ENCODE measurements at places on chromosomes 7 and 10. TPM values are rescaled to one million over a fixed set of nuclear protein-coding genes. Genes with fewer than 3 reads are reported as not detected.
A peak's percentile ranks its signal among the peaks of the same experiment; 100 is the strongest.

Gene AQP1
- total RNA-seq, result 0.82 TPM

DNA sequence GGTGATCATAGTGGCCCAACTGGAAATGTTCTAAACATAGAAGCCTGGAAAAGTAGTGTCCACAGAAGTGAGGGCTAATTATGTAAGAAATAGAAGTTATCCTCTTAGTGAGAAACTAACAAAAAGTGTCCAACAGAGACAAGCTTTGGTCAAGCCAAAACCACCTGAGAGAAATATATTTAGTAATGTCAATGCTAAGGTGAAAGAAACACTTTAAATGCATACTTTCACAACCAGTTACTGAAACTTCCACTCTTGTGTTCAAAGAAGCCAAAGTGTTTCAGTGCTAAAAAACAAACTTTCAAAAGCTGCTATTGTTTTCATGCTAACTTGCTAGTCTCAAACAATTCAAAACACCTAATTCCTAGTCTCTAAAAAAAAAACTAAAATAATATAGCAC is 18.1 kb downstream of the RAB11FIP2 start:
- no peak for DNase-seq

DNA sequence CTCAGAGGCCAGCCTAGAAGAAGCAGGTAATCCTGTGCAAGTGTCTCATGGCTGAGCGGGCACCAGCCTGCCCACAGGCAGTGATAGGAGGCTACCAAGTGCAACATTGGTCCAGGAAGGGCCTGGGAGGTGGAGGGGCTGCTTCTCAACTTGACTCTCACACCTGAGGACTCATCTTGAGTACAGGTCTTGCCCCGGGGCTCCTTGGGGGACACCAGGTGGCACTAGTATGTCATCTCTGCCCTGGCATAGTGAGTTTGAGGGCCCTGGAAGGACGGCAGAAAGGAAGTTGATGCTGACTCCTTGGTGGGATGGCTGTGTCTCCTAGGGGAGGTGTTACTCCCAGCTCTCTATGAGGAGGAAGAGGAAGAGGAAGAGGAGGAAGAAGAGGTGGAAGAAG is 2.3 kb downstream of the CCDC136 start:
- no peak for DNase-seq

GRCh38 chr7:47490501-47491265 is 91.2 kb downstream of the TNS3 start:
- no peak for DNase-seq

- DNase-seq, result no peak
Measured at GRCh38 chr10:113891476-113891875, 37.0 kb downstream of the NHLRC2 start.

Gene DKK1
- total RNA-seq, result 6.5 TPM

Gene AUTS2
- total RNA-seq, result 71.3 TPM

Gene AIFM2
- 4.9 TPM for total RNA-seq

GRCh38 chr7:32501522-32501921 is 6.2 kb downstream of the AVL9 start:
- DNase-seq, result no peak

Gene SYNPO2L
- not detected for total RNA-seq

GRCh38 chr7:15527648-15528047 is 34.2 kb downstream of the AGMO start:
- no peak for DNase-seq

Gene OR6B1
- not detected for total RNA-seq

Gene CUTC
- total RNA-seq, result 10.2 TPM

DNA sequence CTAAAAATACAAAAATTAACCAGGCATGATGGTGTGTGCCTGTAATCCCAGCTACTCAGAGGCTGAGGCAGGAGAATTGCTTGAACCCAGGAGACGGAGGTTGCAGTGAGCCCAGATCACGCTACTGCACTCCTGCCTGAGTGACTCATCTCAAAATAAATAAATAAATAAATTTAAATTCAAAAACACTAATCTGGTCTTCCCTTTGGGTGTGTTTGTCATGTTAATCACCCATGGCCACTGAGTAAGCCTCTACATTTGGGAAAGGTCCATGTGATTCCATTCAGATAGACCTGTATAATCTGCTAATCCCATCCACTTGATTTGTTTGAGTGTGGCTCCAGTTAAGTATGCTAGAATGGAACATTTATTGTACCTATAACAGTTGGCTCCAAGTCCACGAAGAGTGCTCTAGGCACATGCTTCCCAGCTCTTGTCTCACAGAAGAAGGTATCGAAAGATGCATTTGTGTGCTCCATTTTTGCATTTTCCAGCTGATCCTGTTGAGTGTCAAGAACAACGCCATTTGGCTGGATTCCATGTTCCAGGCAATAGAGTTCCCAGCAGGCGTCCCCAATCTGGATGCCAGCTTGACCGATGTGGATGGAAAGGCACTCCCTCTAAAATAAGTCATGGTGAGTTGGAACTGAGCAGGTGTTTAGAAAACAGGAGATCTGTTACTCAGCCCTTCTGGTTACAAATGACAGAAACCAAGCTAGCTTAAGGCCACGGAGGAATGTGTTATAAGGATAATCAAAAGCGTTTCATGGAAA is 4.0 kb downstream of the TUBAL3 start:
- no peak for DNase-seq

GRCh38 chr7:38781991-38782390 is 127.0 kb downstream of the VPS41 start:
- no peak for DNase-seq

GRCh38 chr7:8205537-8205936 is 56.4 kb downstream of the ICA1 start:
- no peak for DNase-seq

Gene ALOX5
- total RNA-seq, result 1.2 TPM

Gene VPS37D
- total RNA-seq, result 26.1 TPM

- no peak for DNase-seq
Measured at GRCh38 chr10:100882671-100883311, 30.0 kb upstream of the SLF2 start.

GRCh38 chr7:2171855-2172254 is 60.9 kb downstream of the MAD1L1 start:
- DNase-seq, result no peak

DNA sequence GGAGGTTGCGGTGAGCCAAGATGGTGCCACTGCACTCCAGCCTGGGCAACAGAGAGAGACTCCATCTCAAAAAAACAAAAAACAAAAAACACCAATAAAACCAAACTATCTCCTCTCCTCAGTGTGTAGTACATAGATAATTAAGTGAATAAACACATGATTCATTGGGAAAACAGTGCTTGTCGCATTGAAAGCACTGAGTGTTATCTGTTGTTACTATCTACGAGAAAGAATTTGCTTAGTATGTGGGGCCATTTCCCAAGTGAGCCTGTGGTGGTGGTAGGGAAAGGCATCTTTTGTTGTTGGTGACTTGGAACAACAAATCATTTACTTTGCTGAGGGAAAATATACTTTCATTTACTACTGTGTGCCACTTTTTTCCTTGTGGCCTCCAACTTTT is 42.6 kb downstream of the RSBN1L start:
- no peak for DNase-seq

Gene OTUD1
- 16.7 TPM for total RNA-seq

Gene TFEC
- 0.82 TPM for total RNA-seq

Gene BTBD16
- total RNA-seq, result not detected

Gene VWA2
- 2.9 TPM for total RNA-seq

Gene LRRC17
- 15.5 TPM for total RNA-seq

GRCh38 chr7:7815395-7815794 is 97.0 kb upstream of the RPA3 start:
- DNase-seq, result no peak

GRCh38 chr10:15015451-15015850 is 28.3 kb upstream of the OLAH start:
- DNase-seq, result no peak

GRCh38 chr10:113019692-113020474 is 69.8 kb downstream of the TCF7L2 start:
- DNase-seq, result no peak

Gene MLXIPL
- not detected for total RNA-seq

GRCh38 chr7:144487901-144488300 is 84.4 kb upstream of the NOBOX start:
- no peak for DNase-seq

- no peak for DNase-seq
Measured at GRCh38 chr7:158373476-158374133, 214.0 kb downstream of the PTPRN2 start.

- DNase-seq, result no peak
Measured at GRCh38 chr7:44081266-44081748, 1.0 kb downstream of the POLM start.

Gene ZPBP
- 0.41 TPM for total RNA-seq

DNA sequence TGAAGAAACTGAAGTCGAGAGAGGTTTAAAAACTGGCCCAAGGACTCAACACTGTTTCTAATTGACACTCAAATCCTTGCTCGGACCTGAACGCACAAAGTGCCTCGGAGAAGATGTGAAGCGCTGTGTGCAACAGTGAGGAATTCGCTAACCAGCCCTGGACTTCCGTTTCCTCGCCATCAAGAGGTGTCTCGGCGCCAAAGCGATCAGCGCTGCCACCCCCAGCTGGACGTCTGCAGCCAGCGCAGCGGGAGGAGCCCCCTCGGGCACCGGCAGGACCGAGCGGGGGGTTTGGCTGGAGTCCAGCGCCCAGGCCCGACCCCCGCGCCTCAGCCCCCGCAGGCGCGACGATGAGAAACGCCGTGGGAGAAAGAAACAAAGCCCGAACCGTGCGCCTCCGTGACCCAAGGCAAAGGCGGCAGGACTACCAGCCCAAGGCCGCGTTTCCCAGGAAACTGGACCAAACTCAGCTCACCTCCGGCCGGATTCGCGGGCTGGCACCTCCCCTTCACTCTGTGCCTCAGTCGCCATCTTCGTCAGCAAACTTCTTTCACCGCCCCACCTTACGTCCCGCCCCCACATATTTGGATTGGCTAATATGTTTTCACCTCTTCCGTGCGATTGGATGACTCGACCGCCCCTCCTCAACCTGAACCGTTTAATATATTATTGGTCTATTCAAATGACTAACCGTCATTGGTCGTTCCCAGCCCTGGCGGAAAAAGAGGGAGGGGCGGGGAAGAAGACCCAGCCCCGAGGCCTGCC is at the start of gene ARHGAP19:
Gene ARHGAP19 (minus strand): TSS at position 541 of the 765 bp plus-strand sequence. CDS start 10 bp downstream, at position 531.
- peak; percentile 86 for DNase-seq

Gene CCDC146
- total RNA-seq, result 15.9 TPM

DNA sequence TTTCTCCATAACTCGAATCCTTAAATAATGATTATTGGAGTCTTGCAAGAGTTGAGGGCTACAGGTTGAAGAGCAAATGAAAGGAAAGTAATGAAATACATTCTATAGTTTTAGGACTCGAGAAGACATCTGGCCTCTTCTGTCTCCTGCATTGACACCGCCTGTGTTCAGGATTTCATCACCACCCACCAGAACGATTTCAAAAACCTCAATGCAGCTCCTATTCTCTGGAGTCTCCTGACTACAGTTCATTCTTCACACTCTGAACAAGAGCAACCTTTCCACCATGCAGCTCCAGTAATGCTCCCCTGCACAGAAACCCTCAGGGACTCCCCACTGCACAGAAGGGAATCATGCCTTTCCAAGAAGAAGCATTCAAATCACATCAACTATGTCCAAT is 5.5 kb downstream of the IL15RA start:
- DNase-seq, result no peak

Gene FXYD4
- not detected for total RNA-seq

Gene MYPN
- total RNA-seq, result not detected

Gene CUZD1
- total RNA-seq, result 0.41 TPM

GRCh38 chr10:89388806-89389205 is 3.6 kb upstream of the IFIT1 start:
- no peak for DNase-seq

DNA sequence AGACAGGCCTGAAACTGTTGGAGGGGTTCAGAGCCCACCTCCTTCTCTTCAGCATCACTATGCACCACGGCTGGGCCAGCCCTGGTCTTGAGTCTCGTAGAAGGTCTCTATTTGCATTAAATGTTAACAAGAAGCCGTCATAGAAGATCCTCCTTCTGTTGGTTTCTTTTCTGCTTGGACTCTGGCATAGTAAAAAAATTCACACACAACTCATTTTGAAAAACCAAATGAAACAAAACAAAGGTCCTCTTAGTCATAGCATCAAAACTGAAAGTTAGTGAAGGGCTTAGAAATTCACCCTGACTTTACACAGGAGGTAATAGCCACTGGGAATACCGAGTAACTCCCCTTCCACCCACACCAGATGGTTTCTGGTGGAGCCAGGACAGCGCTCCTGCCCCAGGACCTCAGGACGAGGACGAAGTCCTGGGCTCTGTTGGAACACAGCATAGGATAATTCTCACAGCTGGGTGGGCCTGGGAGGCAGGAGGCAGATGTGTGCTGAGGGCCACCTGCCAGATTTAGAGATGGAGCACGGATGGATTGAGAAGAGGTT is 248.4 kb upstream of the KLF6 start:
- DNase-seq, result no peak

Gene CLDN4
- not detected for total RNA-seq

GRCh38 chr7:10483671-10484070 is 490.0 kb upstream of the PHF14 start:
- no peak for DNase-seq

DNA sequence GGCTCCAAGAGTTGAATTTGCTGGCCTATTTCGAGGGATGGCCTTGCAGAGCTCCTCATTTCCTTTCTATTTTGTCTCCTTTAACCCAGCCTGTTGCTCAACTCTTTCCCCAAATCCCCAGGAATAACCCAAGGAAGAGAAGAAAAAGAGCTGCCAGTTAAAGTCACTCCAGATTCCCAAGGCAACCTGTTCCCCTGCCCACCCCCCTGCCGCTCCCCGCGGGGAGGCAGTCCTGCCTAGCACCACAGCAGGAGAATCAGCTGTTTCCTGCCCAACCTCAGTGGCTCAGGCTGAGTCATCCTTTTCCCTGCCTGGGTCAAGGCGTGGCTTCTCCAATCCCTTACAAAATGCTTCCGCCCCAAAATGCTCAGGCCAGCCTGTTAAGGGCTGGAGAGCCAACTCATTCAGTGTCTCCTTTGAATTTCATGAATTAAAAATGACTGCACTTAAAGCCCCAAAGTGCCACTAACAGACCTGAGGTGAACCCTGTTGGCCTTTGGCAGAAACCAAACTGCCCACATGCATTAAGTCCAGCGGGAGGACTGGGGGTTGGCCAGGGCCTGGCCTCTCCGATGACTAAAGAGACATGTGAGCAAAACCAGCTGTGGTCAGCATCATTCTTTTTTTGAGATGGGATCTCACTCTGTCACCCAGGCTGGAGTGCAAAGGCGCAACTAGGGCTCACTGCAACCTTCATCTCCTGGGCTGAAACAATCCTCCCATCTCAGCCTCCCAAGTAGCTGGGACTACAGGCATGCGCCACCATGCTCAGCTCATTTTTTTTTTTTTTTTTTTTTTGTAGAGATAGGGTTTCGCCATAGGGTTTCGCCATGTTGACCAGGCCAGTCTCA is 83.2 kb upstream of the KIF5B start:
- DNase-seq, result no peak

GRCh38 chr10:85993840-85994507 is 372.6 kb downstream of the GRID1 start:
- no peak for DNase-seq

Gene PARD3
- total RNA-seq, result 27.7 TPM

- no peak for DNase-seq
Measured at GRCh38 chr10:21130683-21131442, 233.8 kb upstream of the NEBL start.

Data from frontal cortex (tissue), 4 donors.